Common myeloid progenitor, CD34-positive (primary cell): ENCODE measurements at places on chromosomes 11 and 22.

DNA sequence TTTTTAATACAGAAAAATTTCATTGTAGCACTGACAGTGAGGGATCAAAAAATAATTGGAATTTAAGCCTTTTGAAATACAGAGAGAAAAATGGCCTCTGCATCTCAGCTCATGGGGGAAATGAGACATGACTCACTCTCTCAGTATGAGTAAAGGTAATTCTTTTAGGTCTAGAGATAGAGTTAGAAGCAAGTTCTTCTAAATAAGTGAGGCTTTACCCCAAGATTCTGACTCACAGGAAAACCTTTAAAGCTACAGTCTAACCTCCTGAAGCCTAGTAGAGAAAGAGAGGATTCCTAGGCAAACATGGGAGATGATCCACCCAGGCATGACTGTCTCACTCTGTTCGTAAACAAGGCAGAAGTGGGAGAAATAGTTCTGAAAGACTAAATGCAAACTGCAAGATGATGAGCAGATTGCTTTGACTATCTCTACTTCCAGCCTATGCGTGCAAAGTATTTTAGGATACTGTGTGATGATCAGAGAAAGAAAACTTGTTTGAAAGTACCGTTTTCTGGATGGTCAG, 1003.3 kb upstream of the CCDC90B start:
- DNase-seq, result no peak

DNA sequence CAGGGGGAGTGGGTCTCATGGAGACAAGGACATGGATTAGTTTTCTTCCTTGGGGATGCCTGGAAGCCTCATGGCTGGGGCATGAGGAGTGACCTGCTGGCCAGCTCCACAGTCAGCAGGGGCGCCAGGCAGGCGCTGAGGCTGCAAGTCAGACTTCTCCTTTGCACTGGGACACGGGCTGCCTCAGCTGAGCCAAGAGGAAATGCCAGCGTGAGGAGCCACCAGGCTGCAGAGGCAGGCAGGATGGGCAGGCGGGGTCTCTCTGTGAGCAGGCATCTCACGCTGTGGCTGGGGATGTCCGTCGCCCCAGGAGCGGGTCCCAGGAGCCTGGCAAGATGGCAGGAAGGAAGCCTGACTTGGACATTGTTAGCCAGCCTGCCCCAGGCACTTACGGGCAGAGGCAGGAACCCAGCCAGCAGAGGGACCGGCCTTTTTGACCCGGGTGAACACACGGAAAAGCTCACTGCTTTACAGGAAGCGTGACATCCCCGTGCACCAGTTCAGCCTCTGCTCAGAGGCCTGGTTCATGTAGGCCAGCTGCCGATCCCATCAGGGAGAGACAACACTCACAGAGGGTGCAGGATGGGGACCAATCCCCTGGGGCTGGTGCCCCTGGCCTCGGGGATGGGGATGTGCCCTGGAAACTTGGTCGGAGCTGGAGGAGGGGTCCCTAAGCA, 10.2 kb downstream of the GNB1L start:
- DNase-seq, result peak; percentile 85

GRCh38 chr11:121894581-121894980, 221.4 kb downstream of the BLID start:
- no peak for DNase-seq

DNA sequence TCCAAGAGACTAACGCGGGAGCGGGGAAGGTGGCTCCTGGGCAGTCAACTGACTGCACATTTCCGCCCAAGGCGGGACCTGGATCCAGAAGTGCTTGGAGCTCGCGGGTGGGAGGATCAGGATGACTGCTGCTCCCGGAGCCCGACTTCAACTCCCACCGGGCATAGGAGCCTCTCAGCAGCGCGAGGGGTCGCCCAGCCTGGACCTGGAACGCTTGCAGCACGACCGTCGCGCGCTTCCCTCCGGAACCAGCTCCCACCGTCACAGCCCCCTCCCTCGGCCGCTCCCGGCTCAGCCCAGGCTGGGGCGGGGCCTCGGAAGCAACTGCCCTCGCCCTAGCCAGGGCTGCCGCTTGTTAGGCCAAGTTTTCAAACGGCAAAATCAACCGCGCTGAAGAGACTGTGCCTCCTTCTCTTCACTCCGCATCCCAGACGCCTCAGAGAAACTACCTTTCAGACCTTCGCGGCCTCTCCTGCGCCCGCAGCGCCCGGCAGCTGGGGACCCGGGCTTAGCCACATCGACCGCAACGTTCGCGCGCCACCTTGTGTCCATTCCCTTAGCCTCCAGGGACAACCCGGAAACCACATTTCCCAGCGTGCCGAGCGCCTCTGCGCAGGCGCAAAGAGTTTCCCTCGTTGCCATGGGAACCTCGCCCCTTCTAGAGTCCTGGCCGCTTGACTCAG, 14.0 kb downstream of the SSH3 start:
- peak; percentile 96 for DNase-seq

GRCh38 chr11:64650923-64651523, 60.0 kb downstream of the SLC22A12 start:
- DNase-seq, result peak; percentile 54

- peak; percentile 84 for DNase-seq
Measured at GRCh38 chr11:121464352-121464946, 11.7 kb upstream of the SORL1-AS1 start.

DNA sequence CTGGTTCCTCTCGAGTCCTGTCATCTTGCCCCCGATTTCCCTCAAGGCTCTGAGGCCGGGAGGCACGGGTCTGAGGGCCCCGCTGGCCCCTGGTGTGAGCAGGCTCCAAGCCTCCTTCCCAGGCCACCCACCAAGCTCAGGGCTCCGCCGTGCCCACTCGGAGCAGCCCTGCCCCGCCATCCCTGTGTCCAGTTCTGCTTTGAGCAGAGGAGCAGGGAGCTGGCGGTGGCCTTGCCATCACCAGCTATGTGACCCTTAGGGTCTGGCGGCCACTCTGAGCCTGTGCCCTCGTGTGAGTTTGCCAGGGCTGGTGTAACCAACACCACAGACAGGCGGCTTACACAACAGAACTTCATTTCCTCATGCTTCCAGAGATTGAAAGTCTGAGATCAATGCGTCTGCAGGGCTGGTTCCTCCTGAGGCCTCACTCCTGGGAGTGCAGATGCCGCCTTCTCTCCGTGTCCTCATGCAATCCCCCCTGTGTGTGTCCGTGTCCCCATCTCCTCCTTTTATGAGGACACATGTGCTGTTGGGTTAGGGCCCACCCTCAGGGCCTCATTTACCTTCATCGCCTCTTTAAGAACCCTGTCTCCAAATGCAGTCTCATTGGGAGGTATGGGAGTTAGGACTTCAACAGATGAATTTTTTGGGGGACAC, 36.5 kb upstream of the CELSR1 start:
- DNase-seq, result no peak

- no peak for DNase-seq
Measured at GRCh38 chr22:42639541-42640241, 710 bp downstream of the ATP5MGL start.

GRCh38 chr11:2366276-2366675, 10.8 kb upstream of the CD81 start:
- peak; percentile 63 for DNase-seq

- no peak for DNase-seq
Measured at GRCh38 chr11:128524172-128524571, 63.2 kb downstream of the ETS1 start.

DNA sequence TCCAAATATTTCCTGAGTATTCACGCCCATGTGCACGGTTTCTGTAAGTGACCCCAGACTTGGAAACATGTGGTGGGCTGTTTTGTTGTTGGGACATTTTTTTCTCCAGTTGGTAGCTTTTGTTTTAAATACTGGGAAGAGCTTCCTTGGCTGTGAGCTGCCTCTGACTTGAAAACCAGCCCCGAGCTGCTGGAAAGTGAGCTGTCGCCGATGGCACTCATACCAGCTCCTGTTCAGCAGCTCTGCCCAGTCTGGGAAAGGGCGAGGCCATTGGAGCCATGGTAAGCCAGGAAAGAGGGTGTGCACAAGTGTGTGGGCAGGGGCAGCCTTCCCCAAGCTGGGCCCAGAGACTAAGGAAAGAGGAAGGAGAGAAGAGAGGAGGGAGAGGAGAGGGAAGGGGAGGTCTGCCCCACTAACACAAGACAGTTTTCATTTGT, 3.2 kb upstream of the FLI1 start:
- DNase-seq, result no peak

GRCh38 chr22:37331034-37331428, 48.7 kb downstream of the CYTH4 start:
- DNase-seq, result no peak

- no peak for DNase-seq
Measured at GRCh38 chr22:27810609-27811151, 9.1 kb upstream of the MN1 start.

DNA sequence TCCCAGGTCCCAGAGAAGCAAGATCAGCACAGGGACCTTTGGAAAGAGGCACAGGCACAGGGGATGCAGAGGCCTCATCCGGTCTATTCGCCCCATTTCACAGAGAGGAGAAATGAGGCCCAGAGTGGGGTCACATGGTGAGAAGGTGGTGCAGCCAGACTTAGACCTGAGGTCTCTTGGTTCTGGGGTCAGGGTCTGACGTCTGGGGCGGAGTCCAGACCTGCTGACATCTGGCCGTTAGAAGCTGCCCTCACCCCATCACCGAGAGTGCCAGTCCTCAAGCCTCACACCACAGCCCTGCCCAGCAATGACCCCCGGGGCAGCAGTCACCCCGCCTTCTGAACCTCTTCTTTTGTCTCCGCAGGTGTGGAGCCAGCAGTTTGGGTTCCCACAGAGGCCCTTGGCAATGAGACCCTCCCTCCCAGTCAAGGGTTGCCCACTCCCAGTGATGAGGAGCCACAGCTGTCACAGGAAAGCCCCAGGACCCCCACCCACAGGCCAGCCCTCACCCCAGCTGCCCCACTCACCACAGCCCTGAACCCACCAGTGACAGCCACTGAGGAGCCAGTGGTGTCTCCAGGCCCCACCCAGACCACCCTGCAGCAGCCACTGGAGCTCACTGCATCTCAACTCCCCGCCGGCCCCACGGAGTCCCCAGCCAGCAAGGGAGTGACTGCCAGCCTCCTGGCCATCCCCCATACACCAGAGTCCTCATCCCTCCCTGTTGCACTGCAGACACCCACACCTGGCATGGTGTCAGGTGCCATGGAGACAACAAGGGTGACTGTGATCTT, 62.4 kb downstream of the OTOG start:
- no peak for DNase-seq

GRCh38 chr11:60948250-60948649, 3.7 kb downstream of the SLC15A3 start:
- no peak for DNase-seq

GRCh38 chr11:6393989-6394670, 3.9 kb downstream of the SMPD1 start:
- no peak for DNase-seq

DNA sequence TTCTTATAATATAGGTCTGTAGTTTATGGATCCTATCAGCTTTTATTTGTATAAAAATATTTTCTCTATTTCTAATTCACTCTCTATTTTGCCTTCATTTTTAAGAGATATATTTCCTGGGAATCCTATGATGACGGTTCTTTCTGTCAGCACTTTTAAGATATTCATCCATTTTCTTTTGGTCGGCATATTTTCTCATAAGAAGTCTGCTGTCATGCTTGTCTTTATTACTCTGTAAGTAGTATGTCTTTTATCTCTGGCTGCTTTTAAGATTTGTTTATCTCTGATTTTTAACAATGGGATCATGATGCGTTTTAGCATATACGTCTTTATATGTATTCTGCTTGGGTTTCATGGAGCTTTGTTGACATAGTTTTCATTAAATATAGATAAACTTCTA, 175.5 kb downstream of the SNX19 start:
- DNase-seq, result no peak

GRCh38 chr22:46089426-46090035, 60.8 kb upstream of the PPARA start:
- DNase-seq, result no peak

DNA sequence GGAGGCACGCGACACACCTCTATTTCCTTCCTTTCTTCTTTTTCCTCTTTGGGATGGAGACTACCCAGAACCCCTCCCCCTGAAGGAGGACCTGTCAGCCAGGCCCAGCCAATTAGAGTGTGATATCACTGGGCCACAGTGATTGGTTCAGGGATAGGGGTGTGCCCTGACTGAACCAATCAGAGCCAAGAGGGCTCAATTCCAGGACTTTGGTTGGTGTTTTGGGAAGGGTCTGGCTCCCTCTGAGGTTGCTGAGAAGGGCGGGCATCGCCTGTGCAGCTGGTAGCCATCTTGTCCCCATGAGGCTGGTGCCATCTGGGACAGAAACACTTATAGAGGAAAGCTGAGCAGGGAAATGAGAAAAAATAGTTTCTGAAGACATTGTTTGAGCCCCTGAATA, 71.4 kb downstream of the CHST1 start:
- DNase-seq, result no peak

DNA sequence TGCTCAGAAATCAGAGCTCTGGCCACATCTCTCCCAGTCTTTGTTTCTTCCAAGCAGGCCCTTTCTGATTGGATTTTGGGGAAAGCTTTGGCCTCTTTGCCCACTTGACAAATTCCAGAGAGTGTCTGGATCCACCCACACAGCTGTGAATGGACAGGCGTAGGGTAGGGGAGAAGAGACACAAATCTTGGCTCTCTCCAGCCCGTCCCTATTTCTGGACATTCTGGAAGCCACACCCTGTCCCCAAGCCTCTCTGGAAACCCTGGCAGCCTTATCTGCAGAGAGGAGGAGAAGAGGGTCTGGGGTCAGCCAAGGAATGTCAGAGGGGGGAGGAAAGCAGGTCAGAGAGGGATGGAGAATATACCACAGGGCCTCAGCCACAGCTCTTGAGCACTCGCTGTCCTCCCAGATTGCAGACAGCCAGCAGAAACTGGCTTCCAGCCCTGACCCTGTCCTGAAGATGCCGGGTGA, 59.5 kb upstream of the WNT11 start:
- no peak for DNase-seq

DNA sequence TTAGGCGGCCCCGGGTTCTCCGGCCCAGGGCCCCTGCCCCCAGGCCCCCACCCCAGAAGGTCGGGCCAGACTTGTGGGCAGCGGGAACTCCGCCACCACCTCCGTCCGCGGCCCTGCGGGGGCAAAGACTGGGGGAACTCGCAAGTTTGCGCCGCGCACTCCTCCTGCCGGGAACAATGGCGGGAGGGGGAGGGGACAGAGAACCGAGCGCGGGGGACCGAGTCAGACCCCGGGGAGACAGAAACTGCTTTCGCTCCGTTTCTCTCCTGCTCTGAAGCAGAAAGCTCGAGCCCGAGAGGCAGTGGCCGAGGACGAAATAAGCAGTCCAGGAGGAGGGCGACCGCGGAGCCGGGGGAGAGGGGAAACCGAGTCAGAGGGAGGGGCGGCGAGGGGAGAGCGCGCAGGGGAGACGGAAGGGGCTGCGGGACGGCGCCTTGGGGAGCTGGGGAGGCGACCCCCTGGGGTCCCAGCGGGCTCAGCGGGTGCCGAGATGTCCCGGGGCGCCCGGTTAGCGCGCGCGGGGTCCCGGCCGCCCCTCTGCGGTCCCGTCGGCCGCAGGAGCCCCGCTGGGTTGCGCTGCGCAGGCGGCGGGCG, 555 bp downstream of the TP53I11 start:
- peak; percentile 41 for DNase-seq

DNA sequence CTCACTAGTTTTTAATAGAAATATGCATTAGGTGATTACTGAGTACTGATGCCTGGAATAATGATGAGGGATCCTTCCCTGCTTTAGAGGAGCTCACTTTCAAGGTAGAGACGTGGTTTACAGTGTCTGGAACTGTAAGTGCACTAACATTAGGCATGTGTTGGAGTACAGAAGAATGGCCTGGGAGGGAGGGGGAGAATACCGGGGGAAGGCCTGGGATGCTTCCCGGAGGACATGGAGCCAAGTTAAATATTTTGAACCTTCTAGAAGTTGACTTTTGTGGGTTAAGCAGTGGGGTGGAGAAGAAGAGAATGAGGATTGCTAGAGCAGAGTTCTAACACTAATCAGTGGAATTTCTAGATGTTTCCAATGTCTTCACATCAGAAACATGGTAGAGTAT, 261.6 kb downstream of the NELL1 start:
- no peak for DNase-seq
